Activated naive CD4-positive, alpha-beta T cell (primary cell): ENCODE measurements at places on chromosomes 12 and 14.

- no peak for DNase-seq
Measured at GRCh38 chr12:40794087-40794486, 101.8 kb downstream of the CNTN1 start.

DNA sequence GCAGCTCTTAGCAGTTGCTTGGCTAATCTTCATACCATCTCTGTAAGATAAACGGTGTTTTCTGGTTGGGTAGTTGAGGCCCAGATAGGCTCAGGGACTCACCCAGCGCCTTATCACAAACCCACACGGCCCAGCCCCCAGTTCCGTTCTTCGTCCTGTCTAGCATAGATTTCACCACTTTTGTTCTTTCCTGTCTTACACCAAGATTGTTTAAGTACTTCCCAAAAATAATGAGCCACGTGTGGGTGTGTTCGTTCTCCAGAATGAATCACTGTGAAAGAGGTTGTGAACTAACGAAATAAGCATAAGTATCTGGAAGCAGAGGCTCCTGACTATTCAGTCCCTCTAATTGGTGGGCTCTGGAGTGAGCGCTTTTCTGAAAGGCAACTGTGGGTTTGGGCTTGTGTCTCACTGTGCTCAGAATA is 21.4 kb downstream of the ACVR1B start:
- DNase-seq: no peak

GRCh38 chr12:74892057-74892633 is 317.5 kb downstream of the KCNC2 start:
- no peak for DNase-seq

GRCh38 chr12:70812136-70812535 is 108.4 kb downstream of the PTPRR start:
- DNase-seq: no peak

DNA sequence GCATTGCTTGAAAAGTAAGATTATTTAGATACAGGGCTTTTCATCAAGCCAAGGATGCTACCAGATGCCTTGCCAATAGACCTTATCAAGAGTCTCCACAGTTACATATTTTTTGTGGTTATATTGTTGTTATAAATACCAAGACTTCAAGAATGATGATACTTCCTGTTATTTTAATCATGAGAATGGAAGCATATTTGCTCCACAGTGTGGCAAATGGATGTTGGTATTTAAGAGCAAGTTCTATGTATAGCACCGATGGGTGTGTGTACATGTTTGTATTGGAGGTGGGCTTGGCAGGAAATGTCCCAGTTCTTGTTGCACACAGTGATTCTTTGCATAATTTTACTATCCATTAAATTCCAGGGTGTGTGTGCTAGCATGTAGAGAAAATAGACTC is 4.4 kb upstream of the NID2 start:
- no peak for DNase-seq

- DNase-seq: no peak
Measured at GRCh38 chr12:14471497-14471896, 96.2 kb downstream of the PLBD1 start.

DNA sequence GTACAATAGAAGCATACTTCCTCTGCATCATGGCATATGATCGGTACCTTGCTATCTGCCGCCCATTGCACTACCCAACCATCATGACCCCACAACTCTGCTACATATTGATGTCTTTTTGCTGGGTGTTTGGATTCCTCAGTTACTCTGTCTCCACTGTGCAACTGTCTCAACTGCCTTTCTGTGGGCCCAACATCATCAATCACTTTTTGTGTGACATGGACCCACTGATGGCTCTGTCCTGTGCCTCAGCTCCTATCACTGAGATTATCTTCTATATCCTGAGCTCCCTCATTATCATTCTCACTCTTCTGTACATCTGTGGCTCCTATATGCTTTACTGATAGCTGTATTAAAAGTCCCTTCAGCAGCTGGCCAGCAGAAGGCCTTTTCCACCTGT is 13.9 kb upstream of the OR11H6 start:
- no peak for DNase-seq

DNA sequence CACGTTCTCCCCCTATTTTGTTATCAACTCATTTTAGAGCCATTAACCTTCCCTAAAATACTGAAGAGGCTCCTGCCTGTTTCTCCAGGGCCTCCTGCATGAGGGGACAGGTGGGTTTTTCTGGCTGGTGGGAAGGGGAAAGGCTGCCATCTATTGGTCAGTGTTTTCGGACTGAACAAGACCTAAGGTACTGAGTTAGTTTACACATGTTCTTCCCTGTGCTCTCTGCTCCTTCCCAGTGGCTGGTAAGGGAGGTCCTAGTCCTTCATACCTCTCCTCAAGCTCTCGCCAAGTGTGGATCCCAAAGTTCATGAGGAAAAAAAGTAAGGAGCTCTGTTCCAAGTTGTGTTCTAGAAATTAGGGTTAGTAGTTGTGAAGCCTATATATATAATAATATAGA is 357.5 kb downstream of the FSCB start:
- no peak for DNase-seq
